ENCODE measurements at places on chromosomes 16 and 17.

DNA sequence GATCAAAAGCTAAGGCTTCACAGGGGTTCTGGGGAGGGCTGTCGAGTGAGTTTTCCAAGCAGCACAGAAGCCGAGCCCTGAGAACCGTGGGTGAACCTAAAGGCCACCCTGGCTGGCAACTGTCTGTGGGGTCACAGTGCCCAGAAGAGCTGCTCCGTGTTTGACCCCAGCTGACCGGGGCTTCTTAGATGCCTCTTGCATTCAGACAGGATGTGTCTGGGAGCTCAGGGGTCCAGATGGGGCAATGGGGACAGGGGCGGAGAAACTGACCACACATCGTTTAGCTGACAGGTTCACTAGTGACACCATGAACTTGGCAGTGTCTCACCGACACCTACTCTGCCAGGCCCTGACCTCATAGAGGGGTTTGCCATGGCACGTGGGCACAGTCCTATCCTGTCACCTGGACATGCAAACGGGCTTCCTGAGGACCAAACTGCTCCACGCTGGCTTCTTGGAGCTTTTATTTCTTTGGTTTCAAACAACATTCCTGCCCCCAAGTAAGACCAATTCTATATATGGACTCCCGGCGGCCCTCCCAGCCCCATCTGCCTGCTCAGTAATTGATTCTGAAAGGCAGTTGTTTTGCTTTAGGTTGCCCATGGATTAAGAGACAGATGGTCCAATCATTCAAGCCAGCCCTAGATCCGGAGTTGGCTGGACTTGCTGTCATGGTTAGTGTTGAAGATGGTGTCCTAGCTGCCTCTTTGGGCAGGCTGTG, 22.2 kb downstream of the WSCD1 start:
- DNase-seq: no peak

DNA sequence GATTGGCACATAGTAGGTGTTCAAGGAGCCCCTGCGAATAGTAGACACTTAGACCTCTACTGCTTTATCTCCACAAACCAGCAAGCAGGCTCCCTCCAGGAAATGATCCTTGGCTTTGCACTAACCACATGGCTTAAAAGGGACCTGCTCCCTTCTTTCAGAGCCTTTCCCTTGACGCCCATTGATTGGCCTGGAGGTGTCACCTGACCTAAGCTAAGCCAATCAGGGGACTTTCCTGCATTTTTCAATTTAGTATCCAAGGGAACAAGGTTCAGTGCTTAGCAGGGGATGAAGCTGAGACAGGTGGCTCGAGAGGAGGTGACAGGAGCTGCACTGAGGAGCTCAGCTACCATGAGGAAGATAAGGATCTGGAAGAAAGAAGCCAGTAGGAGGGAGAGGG, 52.8 kb downstream of the CLEC19A start:
- no peak for DNase-seq

GRCh38 chr17:28885951-28886350, 11.6 kb downstream of the FLOT2 start:
- no peak for DNase-seq

DNA sequence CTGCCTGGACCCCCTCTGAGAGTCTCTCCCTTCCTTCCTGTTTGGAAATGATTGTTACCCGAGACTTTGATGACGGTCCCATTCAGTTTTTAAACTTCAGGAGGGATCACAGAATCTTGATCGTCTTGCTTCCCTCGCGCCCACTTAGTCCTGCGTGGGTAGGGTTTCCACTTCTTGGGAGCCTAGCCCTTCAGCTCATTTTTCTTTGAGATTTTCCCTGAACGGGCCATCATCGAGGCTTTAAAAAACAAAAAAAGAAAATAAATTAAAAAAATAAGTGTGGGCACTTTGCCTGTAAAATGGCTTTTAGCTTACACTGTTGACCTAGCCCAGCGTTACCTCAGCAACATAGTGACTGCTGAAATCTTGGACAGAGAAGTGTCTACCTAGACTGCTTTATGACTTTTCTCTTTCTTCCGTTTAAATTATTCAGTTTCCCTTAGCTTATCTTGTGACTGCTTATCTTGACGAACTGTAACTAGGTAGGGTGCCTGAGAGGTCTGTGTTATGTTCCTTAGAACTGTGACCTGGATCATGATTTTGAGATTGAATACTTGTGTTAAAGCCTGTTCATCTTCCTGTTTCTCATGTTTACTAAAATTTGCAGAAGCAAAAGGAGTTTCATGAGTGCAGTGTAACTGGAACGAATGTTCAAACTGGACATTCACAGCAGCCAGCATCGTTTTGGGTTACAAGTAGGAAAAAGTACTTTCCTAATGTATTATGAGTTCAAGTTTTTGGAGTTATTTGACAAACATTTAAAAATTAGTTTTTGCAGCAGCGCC, 874 bp downstream of the WWP2 start:
- no peak for DNase-seq

- no peak for DNase-seq
Measured at GRCh38 chr17:64244165-64244564, 18.9 kb downstream of the TEX2 start.

DNA sequence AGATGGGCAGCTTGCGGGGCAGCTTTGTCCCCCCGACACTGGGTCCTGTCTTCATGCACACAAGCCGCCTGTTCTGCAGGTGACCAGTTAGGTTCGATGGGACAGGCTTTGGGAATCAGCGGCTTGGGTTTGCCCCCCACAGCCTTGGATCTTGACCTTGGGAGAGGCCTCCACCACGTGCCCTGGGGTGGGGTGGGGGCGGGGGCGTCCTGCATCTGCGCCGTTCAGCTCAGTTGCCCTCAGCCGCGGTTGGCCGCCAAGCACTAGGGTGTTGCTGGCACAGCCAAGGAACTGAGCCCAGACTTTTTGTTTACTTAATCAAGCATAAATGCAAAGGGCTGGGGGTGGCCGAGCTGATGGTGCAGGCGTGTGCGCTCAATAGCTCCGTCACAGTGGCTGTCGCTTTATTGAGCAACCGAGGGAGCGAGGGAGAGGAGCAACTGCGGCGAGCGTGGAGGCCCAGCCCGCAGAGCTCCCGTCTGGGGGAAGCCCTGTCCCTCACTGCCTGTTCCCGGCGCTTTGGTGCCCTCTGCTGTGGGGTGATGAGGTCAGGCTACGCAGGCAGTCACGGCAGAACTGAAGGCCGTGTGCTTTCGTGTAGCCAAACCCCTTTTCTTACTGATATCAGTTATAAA, 33.9 kb downstream of the JPH3 start:
- peak; percentile 84 for DNase-seq

DNA sequence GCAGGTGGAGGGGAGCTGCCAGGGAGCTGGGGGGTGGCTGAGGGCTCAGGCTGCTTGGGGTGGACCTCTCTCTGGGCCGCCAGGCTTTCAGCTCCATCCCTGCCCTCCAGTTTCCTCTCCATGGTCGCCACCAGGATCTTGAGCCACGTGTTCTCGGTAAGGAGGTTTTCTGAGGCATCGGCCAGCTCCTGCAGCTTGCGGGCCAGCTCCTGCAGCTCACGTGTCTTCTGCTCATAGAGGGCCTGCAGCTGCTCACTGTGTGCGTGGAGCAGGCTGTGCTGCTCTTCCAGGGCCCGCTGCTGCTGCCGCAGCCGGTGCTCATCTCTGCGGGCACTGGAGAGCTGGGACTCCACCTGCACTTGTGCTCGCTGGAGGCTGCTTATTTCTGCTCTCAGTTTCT, 11.0 kb downstream of the SNN start:
- DNase-seq: no peak

DNA sequence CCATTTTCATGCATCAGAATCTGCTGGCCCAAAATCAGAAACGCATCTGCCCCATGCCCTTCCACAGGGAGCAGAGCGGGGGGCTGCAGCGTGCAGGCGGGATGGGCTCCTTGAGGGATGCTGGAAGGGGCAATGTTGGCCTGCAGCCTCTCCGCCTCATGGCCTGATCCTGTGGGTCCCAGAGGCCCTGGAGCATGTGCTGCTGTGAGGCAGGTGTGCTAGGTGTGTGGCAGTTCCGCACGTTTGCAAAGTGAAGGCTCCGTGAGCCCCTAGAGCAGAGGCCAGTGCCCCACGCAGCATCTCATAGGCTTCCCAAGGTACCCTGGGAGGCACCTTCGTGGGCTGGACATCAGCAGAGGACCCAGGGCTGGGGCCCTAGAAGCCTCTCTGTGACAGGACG, 36.4 kb upstream of the CDH15 start:
- DNase-seq: no peak

GRCh38 chr16:52309446-52310416, 237.2 kb downstream of the TOX3 start:
- DNase-seq: no peak

DNA sequence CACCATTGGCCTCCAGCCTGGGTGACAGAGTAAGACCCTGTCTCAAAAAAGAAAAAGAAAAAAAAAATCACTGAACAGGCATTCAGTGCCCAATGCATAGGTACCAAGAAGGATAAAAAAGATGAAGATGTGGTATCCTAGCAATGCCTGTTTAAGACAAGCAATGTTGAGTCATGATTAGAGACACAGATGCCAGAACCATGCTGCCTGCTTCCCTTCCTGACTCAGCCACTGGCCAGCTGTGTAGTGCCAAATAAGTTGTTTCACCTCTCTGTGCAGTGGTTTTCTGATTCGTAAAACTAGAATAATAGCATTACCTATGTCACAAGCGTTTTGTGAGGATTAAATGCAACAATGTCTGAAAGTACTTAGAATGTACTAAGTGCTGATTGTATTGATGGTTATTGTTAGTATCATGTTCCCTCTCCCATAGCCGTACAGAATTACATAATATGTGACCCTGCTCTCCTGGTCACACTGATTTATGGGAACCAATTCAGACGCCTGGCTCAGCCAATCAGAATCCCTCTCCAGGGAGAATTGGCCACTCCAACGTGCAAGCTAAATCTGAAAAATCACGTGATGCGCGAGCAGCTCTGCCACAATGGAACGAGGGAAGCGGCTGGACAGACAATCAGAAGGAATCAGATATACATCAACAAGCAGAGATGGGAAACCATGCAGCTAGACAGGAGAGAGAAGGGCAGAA, 241.9 kb downstream of the SLC39A11 start:
- DNase-seq: no peak

DNA sequence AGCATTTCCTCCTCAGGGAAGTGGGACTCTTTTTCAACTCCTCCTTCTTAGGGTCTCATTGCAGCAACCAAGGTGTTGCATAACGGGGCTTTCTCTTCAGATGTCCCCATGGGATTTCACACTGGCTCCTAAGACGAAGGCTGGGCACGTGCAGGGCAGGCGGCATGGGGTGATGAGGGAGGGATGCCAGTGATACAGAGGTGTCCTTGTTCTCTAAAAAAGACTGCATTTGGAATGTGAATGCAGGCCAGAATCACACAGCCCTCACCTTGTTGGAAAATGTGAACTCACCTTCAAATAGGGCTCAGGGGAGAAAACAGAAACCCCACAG, 105.6 kb downstream of the XYLT1 start:
- no peak for DNase-seq

Measured in nephron progenitor cell (in vitro differentiated cells).